ENCODE measurements at places on chromosomes 4 and X.

GRCh38 chr4:79676705-79677104 lies 268.7 kb upstream of the GK2 start:
- no peak for DNase-seq

GRCh38 chrX:152070144-152070543 lies 68.2 kb downstream of the MAGEA10 start:
- DNase-seq = no peak

- no peak for DNase-seq
Measured at GRCh38 chrX:132986556-132986955, 28.1 kb upstream of the HS6ST2 start.

DNA sequence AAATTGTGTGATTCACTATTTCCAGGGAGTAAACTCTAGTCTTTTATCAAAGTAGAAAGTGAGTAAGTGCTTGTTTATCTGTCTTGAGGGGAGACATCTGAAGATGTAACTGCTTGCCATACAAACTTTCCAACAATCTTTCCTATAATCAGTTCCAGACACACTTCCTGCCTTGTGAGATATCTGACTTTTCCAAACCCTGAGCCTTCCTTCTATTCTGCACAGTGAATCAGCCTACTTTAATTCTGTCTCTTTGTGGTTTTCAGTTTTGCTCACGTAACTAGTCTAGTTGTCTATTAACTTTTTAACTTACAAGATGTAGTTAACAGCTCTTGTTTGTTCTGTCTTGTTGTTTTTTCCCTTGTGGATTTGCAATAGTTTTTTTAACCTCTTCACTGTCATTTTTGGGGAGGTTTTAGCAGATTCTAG lies 947.8 kb downstream of the C4orf33 start:
- DNase-seq = no peak

GRCh38 chr4:60506061-60506460 lies 694.1 kb upstream of the ADGRL3 start:
- DNase-seq = no peak

- DNase-seq = no peak
Measured at GRCh38 chrX:9576059-9576458, 111.2 kb downstream of the TBL1X start.

- DNase-seq = no peak
Measured at GRCh38 chrX:65196758-65197360, 220.6 kb upstream of the ZC4H2 start.

- no peak for DNase-seq
Measured at GRCh38 chrX:101729986-101730385, 70.3 kb upstream of the ARMCX2 start.

GRCh38 chr4:74218201-74218600 lies 60.3 kb downstream of the MTHFD2L start:
- DNase-seq = no peak

DNA sequence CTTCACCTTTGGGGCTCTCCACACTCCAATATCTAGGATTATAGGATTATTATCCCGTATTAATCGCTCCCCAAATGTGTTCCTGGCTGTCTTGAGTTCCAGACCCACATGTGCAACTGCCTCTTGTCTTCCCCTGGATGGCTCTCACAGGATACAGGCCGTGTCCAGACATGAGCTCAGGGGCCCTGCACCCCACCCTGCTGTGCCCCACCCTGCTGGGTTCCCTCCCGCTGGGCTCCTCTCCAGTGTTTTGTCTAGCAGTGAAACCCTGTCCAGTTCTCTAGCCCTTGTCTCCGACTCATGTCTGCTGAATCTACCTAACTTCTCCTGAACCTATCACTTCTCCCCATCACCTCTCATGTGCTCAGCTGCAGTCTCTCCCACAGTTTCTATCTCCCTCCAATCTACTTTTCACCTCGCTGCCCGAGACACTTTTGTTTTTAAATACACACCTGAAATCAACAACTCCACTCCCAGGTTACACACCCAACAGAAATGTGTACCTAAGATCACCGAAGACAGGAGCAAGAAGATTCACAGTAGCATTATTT lies 2.0 kb downstream of the RNF212 start:
- no peak for DNase-seq

- DNase-seq = no peak
Measured at GRCh38 chrX:116873671-116874070, 410.9 kb upstream of the CT83 start.

DNA sequence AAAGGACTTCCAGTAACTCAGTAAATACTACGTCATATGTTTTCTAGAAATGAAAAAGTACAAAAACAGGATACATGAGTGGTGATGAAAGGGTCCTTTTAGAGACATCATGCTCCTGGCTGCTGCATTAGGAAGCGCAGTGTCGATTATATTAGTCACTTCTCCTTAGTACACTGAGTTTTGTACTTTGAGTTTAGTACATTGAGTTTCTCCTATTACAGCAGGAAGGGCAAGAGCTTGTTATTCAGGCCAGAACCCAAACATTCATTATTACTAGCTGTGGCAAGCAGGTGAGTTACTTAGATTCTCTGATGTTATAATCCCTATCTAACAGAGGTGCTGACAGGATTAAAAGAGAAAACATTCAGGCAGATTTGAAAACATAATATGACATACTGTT lies 21.3 kb downstream of the RPGR start:
- no peak for DNase-seq

GRCh38 chrX:8042304-8042703 lies 115.1 kb upstream of the PNPLA4 start:
- no peak for DNase-seq

DNA sequence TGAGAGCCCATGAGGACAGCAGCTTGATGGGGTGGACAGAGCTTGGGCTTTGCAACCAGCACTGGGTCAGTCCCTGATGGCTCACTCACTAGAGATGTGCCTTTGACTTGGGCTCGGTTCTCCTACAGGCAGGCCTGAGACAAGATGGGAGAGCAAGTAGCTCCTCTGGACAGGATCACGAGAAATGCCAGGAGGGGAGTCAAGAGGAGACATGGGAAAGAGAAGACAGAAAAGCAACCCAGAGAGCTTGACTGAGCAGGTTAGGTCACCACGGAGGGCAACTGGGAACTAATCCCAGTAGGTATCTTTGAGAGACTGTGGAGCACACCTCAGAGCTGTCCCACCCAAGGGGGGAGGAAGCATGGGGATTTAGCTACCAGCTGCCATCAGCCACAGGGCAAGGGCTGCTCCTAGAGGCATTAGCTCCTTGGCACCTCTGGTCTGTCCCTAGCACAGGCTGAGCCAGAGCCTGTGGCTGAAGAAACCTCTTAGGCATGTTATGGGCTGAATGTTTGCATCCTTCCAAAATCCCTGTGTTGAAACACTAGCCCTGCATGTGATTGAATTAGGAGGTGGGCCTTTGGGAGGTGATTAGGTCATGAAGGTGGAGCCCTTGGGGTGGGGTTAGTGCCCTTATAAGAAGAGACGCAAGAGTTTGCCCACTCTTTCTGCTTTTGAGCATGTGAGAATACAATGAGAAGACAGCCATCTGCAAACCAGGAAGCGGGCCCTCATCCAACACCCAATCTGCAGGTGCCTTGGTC lies 145.6 kb downstream of the SMIM20 start:
- no peak for DNase-seq

GRCh38 chr4:137312257-137312656 lies 220.0 kb downstream of the PCDH18 start:
- no peak for DNase-seq

- no peak for DNase-seq
Measured at GRCh38 chr4:102642631-102643298, 118.0 kb downstream of the MANBA start.

DNA sequence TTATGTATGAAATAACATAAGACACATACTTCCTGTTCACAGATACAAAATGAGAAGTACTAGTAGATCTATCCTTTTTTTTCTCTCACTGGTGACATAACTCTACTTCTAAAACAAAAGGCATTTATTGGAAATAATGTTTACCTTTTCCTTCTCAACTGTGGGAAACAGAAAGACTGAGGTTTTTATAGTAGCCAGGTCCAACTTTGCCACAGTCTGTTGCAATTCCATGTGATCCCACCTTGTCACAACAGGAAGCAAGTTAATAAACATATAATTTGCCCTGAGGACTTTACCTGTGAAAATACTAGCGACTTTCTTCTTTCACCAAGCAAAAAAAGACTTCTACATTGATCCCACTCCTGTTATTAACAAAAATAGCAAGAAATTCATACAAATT lies 475.8 kb downstream of the PDGFC start:
- no peak for DNase-seq

- DNase-seq = no peak
Measured at GRCh38 chrX:16633754-16634153, 16.2 kb upstream of the S100G start.

GRCh38 chrX:153967536-153968224 lies 3.9 kb downstream of the HCFC1 start:
- DNase-seq = no peak

DNA sequence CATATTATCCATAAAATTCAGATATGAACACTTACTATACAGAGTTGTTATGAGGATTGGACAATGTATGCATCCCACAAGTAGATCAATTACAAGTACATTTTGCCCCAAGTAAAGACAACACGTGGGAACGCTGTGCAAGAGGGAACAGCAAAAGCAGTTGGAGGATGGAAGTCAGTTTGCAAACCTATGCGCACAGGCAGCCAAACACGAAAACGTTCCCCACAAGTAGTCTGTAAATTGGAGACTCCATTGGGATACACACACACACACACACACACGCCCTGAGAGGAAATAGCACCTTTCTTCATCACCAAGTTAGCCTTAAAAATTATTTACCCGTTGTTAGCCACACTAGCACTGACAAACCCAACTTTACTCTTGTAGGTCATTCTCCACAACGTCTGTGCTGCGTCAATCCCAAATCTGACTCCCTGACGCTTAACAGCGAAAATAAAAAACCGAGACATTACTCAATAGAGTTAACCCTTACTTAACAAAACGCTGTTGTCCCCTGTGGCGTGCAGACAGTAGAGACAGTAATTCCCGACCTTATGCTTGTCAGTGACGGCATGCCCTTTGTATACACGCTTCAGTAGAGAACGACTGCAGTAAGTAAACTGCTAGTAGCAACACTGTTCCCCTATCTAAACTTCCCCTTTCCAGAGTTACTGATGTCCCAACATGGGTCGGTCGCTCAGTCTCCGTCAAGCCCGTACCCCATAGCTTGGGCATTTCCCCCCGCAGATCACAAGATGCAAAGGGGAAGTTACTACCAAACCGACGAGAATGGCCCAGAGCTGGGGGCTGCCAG lies 730 bp downstream of the MANBA start:
- DNase-seq = no peak

GRCh38 chrX:69664693-69665092 lies 48.8 kb downstream of the EDA start:
- no peak for DNase-seq

GRCh38 chrX:427812-428725 lies 41.4 kb upstream of the PPP2R3B start:
- DNase-seq = no peak

- no peak for DNase-seq
Measured at GRCh38 chrX:131746491-131746968, 202.7 kb downstream of the OR13H1 start.

DNA sequence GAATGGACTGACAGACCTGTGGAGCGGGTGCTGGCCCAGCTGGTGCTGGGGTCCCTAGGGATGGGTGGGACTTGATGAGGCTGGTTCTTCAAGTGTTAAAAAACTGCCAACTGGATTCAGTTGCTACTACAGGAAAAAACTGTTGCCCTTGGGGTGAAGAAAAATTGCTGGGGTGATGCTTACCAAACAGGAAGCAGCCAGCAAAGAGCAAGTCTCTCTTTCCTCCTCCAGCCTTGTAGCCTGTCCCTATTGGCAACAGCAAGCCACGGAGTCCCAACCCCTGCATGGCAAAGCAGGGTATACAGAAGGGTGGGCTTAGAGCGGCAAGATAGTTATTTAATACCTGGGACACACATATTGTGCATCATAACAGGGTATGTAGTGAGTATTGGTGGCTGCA lies 60.1 kb upstream of the ATP8A1 start:
- no peak for DNase-seq

GRCh38 chr4:89619206-89619962 lies 217.6 kb downstream of the SNCA start:
- no peak for DNase-seq

DNA sequence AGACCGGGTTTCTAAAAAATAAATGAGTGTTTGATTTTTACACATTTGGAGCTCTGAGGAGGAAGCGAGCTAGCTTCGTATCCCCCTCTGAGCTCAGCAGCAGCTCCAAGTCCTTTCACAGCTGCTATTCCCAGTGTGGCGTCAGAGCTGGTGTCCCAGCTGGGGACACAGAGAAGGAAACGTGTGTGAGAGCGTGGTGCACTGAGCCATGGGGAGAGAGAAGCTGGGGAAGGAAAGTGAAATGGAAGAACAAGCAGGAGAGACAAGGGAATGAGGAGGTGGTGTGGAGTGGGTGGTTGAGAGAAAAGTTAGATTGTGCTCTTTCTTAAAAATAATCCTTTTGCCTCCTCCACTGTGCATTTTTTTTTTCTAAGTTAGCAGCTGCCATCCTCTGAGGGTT lies 79.5 kb upstream of the SLC4A4 start:
- DNase-seq = no peak

DNA sequence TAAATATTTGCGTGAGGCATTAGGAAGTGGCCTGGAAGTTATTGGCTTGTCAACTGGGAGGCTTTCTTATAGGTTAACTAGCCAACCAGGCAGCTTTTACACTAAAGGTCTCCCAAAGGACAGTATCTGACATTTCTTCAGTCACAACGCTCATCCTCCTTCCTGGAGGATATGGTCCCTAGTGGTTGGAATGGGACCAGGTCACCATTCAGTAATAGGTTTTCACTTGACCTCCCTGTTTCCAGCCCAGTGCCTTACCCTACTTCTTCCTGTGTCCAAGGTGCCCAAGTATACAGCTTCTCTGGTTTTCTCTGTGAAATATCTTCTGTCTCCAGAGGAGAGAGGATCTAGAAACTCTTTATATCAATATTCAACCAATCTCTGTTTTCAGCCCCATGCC lies 38.5 kb downstream of the RPS6KA3 start:
- no peak for DNase-seq

DNA sequence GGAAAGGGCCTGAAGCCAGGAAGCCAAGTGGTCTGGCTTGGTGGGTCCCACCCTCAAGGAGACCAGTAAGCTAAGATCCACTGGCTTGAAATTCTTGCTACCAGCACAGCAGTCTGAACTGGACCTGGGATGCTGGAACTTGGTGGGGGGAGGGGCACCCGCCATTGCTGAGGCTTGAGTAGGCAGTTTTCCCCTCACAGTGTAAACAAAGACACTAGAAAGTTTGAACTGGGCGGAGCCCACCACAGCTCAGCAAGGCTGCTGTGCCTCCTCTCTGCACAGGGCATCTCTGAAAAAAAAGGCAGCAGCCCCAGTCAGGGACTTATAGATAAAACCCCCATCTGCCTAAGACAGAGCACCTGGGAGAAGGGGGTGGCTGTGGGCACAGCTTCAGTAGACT lies 63.1 kb downstream of the AFM start:
- no peak for DNase-seq

DNA sequence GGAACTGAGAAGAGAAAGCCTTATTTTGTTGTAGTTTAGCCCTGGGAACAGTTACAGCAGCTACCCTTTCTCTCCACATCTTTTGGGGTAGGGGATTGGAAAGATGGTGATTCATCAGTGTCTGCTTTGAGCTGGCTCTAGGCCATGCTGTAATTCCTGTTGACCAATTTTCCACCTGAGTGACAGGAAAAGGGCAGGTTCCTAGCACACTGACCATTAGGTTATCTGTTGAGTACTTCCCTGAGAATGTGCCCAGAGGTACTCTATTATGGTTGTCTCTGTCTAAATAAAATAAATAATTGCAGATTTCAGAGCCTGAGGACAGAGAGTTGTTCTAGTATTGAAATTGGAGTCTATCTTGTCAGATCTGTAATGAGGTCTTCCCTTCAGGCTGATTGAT lies 109.0 kb downstream of the ENOX2 start:
- DNase-seq = no peak

- DNase-seq = no peak
Measured at GRCh38 chr4:84433633-84434222, 65.4 kb downstream of the NKX6-1 start.
